Liver (tissue), 10 donors: ENCODE measurements at places on chromosomes 7 and 10. TPM values are rescaled to one million over a fixed set of nuclear protein-coding genes. Genes with fewer than 3 reads are reported as not detected.

Gene CALY
- polyA plus RNA-seq, result not detected

Gene TBX20
- 0.21 TPM for polyA plus RNA-seq

Gene INMT
- polyA plus RNA-seq, result 16.3 TPM

Gene OR13A1
- not detected for polyA plus RNA-seq

Gene FLNC
- polyA plus RNA-seq, result 0.03 TPM

Gene PRSS2
- 0.21 TPM for polyA plus RNA-seq

Gene CALHM1
- polyA plus RNA-seq, result not detected

Gene MAT1A
- polyA plus RNA-seq, result 327 TPM

Gene PLOD3
- polyA plus RNA-seq, result 42.9 TPM

Gene ANXA8L1
- polyA plus RNA-seq, result 0.66 TPM

Gene CDK14
- polyA plus RNA-seq, result 4.2 TPM

Gene CCDC6
- 4.7 TPM for polyA plus RNA-seq

Gene OR6V1
- not detected for polyA plus RNA-seq

Gene NOD1
- polyA plus RNA-seq, result 1.8 TPM

Gene BTAF1
- 9.1 TPM for polyA plus RNA-seq

DNA sequence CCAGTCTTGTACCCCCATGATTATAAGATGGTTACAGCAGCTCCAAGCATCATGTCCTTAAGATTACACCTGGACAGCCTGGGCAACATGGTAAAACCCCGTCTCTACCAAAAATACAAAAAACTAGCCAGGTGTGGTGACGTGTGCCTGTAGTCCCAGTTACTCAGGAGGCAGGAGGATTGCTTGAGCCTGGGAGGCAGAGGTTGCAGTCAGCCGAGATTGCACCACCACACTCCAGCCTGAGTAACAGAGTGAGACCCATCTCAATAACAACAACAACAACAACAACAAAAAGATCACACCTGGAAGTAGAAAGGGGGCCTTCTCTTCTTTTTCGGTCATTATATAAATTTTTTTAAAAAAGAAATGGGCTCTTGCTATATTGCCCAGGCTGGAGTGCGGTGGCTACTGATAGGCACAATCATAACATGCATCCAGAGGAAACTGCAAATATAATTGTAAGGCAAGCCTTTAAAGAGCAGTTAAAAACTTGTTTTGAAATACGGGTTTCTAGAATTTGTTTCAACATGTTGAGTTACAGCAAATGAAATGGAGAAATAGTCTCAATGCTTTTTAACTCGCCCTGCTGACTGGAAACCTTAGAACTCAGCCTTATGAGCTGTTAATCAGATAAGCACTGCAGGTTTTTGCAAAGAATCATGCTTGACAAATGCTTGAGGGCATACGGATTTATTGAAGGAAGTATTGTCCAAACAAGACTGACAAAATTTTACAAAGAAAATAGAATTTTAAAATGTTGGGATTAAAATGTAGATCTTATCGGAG lies 4.7 kb upstream of the ENTPD7 start:
- DNase-seq, result no peak
- no peaks in the 10 kb centered on the region for H3K27me3 ChIP-seq
- no peak overlapping the region for H3K4me3 ChIP-seq
- peaks cover 4% of the 10 kb centered on the region for H3K4me1 ChIP-seq
- no peaks in the 10 kb centered on the region for H3K36me3 ChIP-seq

DNA sequence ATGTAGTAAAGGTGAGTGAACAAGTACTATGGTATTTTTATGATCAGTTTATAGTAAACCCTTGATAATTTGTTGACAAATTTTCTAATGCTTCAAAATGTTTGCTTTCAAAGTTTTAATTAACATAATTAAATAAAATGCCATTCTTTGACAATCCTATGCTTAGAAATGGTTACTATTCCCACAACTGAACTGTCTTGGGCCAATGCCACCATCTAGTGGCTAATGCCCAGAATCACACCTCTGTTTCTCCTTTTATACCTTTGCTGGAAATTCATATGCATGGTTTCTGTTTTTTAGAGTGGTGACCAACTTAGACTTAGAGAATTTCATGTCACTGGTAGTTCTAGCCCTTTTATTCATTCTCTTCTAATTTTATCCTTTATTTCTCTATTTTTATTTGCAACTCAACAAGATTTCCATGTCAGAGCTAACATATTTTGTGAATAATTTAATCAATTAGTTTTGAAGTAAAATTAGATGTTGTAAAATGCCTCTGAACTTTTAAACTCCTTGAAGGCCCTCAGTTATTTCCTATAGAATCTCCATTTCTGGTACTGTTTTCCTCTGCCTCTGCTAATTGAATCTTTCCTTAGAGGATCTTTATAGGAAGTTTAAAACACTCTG lies 31.1 kb downstream of the PCGF5 start:
- DNase-seq, result peak; percentile 45
- no peaks in the 10 kb centered on the region for H3K27me3 ChIP-seq
- H3K27ac ChIP-seq, result no peak overlapping the region
- no peaks in the 10 kb centered on the region for H3K4me1 ChIP-seq
- H3K36me3 ChIP-seq, result peaks cover 16% of the 10 kb centered on the region

- no peaks in the 10 kb centered on the region for H3K27me3 ChIP-seq
- H3K4me3 ChIP-seq, result no peak overlapping the region
- H3K27ac ChIP-seq, result no peak overlapping the region
- H3K4me1 ChIP-seq, result no peaks in the 10 kb centered on the region
- DNase-seq, result no peak
These were observed 942.9 kb downstream of the ANKRD7 start for GRCh38 chr7:119167431-119167830.

DNA sequence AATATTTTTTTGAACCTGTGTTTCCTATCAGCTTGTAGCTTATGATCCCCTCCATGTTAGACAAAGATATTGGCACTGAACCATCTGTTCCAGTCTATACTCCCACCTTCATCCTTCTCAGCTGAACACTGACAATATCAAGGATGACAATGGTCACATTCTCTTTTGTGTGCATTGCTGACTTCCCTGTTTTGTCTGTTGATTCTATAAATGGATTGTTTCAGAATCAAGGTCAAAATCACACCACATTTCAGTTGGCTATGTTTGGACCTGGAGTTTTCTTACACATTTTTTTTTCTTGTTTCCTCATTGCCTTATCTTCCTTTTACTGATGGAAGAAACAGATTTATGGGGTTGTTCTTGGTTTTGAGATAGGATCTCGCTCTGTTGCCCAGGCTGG lies 11.3 kb upstream of the SMURF1 start:
- no peak overlapping the region for H3K27ac ChIP-seq
- H3K4me1 ChIP-seq, result no peaks in the 10 kb centered on the region
- peaks cover 1% of the 10 kb centered on the region for H3K36me3 ChIP-seq
- no peak for DNase-seq

- H3K36me3 ChIP-seq, result no peaks in the 10 kb centered on the region
- DNase-seq, result no peak
- H3K4me3 ChIP-seq, result no peak overlapping the region
- no peaks in the 10 kb centered on the region for H3K4me1 ChIP-seq
- H3K27ac ChIP-seq, result no peak overlapping the region
These were observed 74.8 kb downstream of the SKAP2 start for GRCh38 chr7:26789481-26790184.

DNA sequence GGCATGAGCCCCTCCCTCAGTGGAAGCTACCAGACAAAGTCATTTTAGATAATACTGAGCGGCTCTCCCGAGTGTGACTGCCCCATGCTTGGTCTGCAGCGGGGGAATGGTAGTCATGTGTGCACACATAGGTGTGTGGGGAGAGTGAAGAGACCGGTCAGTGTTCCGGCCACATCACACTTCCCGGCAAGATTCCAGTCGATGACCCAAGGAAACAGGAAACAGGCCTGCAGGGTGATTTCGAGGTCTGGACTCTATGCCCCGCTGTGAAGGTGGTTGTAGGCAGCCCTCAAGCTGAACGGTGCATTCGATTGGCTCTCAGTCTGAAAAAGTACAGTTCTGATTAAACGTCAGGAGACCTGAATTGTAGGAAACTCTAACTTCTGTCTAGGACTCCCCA lies 73.2 kb downstream of the SYPL1 start:
- no peaks in the 10 kb centered on the region for H3K27me3 ChIP-seq
- peaks cover 2% of the 10 kb centered on the region for H3K4me1 ChIP-seq
- H3K36me3 ChIP-seq, result no peaks in the 10 kb centered on the region
- H3K27ac ChIP-seq, result no peak overlapping the region

- no peak for DNase-seq
- no peak overlapping the region for H3K27ac ChIP-seq
- H3K4me3 ChIP-seq, result no peak overlapping the region
- no peaks in the 10 kb centered on the region for H3K36me3 ChIP-seq
- H3K27me3 ChIP-seq, result peaks cover 14% of the 10 kb centered on the region
These were observed 23.3 kb upstream of the EMX2 start for GRCh38 chr10:117519286-117519685.

GRCh38 chr7:31788883-31789680 lies 102.1 kb downstream of the PPP1R17 start:
- no peaks in the 10 kb centered on the region for H3K27me3 ChIP-seq
- no peaks in the 10 kb centered on the region for H3K4me1 ChIP-seq
- H3K4me3 ChIP-seq, result no peak overlapping the region
- H3K27ac ChIP-seq, result no peak overlapping the region
- no peak for DNase-seq

GRCh38 chr7:150851492-150852370 lies 586 bp upstream of the AOC1 start:
- peaks cover 2% of the 10 kb centered on the region for H3K36me3 ChIP-seq
- H3K27ac ChIP-seq, result no peak overlapping the region
- DNase-seq, result peak; percentile 20

DNA sequence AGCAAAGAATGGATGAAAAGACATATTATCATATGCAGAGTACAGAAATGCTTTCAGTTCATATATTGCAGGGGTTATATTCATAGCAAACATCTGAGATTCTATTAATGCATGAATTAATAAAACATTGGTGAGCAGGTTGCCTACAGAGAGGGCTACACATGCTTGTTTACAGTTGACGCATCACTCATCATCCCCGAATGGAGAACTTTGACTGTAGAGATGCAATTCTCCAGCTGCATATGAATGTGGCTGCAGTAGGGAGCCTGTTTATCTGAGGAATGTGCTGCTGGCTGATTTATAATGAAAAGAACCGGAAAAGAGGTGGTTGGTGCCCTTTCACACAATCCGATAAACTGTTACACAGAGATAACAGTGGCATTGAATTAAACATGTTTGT lies 116.5 kb downstream of the GRM3 start:
- H3K27me3 ChIP-seq, result peaks cover 2% of the 10 kb centered on the region
- no peak overlapping the region for H3K27ac ChIP-seq
- no peak for DNase-seq
- no peaks in the 10 kb centered on the region for H3K36me3 ChIP-seq
- no peaks in the 10 kb centered on the region for H3K4me1 ChIP-seq

- H3K36me3 ChIP-seq, result no peaks in the 10 kb centered on the region
- H3K27ac ChIP-seq, result no peak overlapping the region
- H3K27me3 ChIP-seq, result no peaks in the 10 kb centered on the region
- H3K4me1 ChIP-seq, result no peaks in the 10 kb centered on the region
- no peak overlapping the region for H3K4me3 ChIP-seq
These were observed 71.6 kb downstream of the FBXL13 start for GRCh38 chr7:103003004-103003403.

GRCh38 chr10:74011770-74012169 lies 13.9 kb downstream of the VCL start:
- H3K27me3 ChIP-seq, result no peaks in the 10 kb centered on the region
- no peaks in the 10 kb centered on the region for H3K4me1 ChIP-seq
- H3K36me3 ChIP-seq, result no peaks in the 10 kb centered on the region
- no peak overlapping the region for H3K27ac ChIP-seq
- no peak overlapping the region for H3K4me3 ChIP-seq

DNA sequence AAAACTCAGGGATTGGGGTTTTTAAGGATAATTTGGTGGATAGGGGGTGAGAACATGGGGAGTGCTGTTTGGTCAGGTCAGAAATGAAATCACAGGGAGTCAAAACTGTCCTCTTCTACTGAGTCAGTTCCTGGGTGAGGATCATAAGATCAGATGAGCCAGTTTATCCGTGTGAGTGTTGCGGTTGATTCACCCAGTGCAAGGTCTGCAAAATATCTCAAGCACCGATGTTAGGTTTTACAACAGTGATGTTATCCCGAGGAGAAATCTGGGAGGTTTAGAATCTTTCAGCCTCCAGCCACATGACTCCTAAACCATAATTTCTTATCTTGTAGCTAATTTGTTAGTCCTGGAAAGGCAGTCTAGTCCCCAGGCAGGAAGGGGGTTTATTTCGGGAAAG lies 31.7 kb upstream of the AGR2 start:
- DNase-seq, result no peak
- no peak overlapping the region for H3K27ac ChIP-seq
- H3K36me3 ChIP-seq, result no peaks in the 10 kb centered on the region
- no peak overlapping the region for H3K4me3 ChIP-seq

GRCh38 chr10:131574363-131574706 lies 262.8 kb upstream of the TCERG1L start:
- no peaks in the 10 kb centered on the region for H3K36me3 ChIP-seq
- no peaks in the 10 kb centered on the region for H3K27me3 ChIP-seq
- H3K27ac ChIP-seq, result no peak overlapping the region
- DNase-seq, result peak; percentile 14
- no peaks in the 10 kb centered on the region for H3K4me1 ChIP-seq

DNA sequence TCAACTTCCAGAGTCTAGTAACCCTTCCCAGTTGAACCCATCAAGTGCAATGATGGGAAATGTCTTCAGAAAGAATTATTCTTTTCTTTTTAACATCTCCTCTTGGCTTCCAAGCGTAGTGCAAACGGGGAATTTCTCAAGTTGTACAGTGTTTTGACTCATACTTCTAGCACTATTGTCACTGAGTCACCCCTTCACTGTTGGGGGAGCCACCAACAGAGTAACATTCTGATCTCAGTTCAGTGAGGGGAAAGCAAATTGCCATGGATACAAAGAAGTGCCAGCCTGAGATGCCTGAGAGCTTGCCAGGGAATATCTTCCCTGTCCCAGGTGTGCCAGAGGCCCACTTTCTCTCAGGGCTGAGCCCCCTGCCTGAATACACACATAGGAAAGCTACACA lies 31.0 kb downstream of the CYP3A5 start:
- H3K27me3 ChIP-seq, result no peaks in the 10 kb centered on the region
- H3K4me3 ChIP-seq, result no peak overlapping the region
- DNase-seq, result no peak
- no peak overlapping the region for H3K27ac ChIP-seq
- peaks cover 12% of the 10 kb centered on the region for H3K36me3 ChIP-seq

GRCh38 chr10:5609952-5610616 lies 56.3 kb downstream of the ASB13 start:
- H3K27ac ChIP-seq, result no peak overlapping the region
- DNase-seq, result no peak
- no peak overlapping the region for H3K4me3 ChIP-seq
- no peaks in the 10 kb centered on the region for H3K36me3 ChIP-seq
- peaks cover 19% of the 10 kb centered on the region for H3K4me1 ChIP-seq

DNA sequence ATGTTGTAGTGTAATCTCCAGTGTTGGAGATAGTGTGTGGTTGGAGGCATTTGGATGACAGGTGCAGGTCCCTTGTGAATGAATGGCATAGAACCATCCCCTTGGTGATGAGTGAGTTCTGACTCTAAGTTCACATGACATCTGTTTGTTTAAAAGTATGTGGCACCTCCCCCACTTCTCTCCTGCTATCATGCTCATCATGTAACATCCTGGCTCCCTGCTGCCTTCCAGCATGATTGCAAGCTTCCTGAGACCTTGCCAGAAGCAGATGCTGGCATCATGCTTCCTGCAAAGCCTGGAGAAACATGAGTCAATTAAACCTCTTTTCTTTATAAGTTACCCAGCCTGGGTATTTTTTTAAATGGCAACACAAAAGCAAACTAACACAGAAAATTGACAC lies 499.0 kb upstream of the SEMA3D start:
- H3K27ac ChIP-seq, result no peak overlapping the region
- no peaks in the 10 kb centered on the region for H3K36me3 ChIP-seq
- no peak for DNase-seq
- no peaks in the 10 kb centered on the region for H3K27me3 ChIP-seq
- no peaks in the 10 kb centered on the region for H3K4me1 ChIP-seq
